ENCODE measurements at places on chromosomes 2 and 18. TPM values are rescaled to one million over a fixed set of nuclear protein-coding genes. Genes with fewer than 3 reads are reported as not detected.

GRCh38 chr18:54125429-54125828 is 99.0 kb downstream of the MBD2 start:
- no peak overlapping the region for H3K4me3 ChIP-seq
- no peaks in the 10 kb centered on the region for H3K4me1 ChIP-seq
- no peak overlapping the region for H3K27ac ChIP-seq
- DNase-seq: no peak
- H3K36me3 ChIP-seq: no peaks in the 10 kb centered on the region

DNA sequence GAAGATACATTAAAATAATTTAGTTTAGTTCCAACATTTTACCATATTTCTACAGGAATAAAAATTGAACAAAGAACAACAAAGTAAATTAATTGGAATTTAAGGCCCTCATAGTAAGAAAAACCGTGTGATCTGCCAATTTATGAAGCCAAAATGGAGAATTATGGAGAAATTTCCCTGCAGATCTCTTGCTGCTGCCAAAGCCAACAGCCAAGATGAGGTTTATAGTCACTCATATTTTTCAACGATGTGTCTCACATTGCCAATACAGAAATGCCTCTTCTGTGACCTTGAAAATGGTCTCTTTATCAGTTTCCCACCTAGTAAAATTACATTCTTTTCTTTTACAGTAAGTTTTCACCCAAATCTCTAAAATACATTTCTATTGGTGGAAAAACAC is 317.2 kb upstream of the FIGN start:
- H3K27ac ChIP-seq: no peak overlapping the region
- H3K27me3 ChIP-seq: no peaks in the 10 kb centered on the region
- no peak overlapping the region for H3K4me3 ChIP-seq
- no peaks in the 10 kb centered on the region for H3K36me3 ChIP-seq

DNA sequence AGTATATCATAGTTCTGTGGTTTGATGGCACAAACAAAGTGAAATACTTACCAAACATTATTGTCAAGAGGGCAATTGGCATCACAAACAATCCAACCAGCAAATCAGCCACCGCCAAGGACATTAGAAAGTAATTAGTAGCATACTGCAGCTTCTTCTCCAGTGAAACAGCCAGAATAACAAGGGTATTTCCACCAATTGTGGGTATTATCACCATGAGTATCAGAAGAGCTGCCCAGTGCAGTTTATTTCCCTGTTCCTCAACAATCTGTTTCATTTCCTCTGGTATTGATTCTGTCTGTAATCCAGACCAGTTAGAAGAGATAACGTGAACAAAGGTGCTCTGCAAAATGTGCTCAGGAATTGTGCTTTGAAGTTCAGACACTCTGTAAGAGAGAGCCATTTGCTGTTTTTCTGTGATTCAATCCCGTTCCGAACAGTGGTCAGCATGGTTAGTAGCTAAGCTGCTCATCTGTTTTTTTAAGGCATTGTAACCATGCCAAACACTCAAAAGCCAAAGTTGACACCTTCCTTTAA is 1.4 kb downstream of the HTR2B start:
- no peak overlapping the region for H3K27ac ChIP-seq
- DNase-seq: no peak
- no peaks in the 10 kb centered on the region for H3K27me3 ChIP-seq

DNA sequence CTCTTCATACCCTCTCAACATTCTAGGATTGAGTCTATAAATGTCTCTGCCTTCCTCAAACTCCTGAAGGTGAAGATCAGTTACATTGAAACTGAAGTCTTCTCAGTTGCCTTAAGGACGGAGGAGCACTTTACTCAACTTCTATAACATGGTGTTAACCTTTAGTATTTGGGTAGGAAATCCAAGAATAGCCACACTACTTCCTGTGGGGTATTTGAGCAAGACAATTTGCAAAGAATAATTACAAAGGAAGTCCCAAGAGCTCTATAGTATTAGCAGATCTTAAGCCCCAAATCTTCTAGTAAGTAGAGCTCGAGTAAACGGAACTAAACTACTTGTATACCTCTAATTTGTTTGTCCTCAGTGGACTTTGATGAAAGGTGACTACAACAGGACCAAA is 80.9 kb downstream of the SP100 start:
- H3K4me1 ChIP-seq: no peaks in the 10 kb centered on the region
- no peak overlapping the region for H3K27ac ChIP-seq
- H3K27me3 ChIP-seq: no peaks in the 10 kb centered on the region
- H3K4me3 ChIP-seq: no peak overlapping the region

DNA sequence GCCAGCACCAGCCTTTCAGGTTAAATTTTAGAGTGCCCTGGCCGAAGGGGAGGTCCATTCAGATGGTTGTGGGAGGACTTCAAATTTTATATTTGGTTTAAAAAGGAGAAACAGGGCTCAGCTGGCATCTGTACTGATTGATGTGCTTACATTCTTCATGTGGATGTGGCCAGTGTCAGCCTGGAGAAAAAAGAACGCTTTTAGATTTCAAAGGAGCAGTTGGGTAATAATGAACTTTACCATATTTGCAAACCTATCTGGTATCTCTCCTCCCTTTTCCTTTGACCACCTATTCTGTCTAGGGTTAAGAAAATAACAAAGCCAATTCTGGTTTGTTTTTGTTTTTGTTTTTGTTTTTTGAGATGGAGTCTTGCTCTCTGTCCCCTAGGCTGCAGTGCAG is 21.3 kb downstream of the RAB12 start:
- DNase-seq: no peak
- no peaks in the 10 kb centered on the region for H3K27me3 ChIP-seq
- no peak overlapping the region for H3K4me3 ChIP-seq
- no peaks in the 10 kb centered on the region for H3K4me1 ChIP-seq
- peaks cover 14% of the 10 kb centered on the region for H3K36me3 ChIP-seq

- DNase-seq: no peak
- no peak overlapping the region for H3K27ac ChIP-seq
- H3K4me1 ChIP-seq: no peaks in the 10 kb centered on the region
- H3K4me3 ChIP-seq: no peak overlapping the region
- H3K36me3 ChIP-seq: no peaks in the 10 kb centered on the region
Measured at GRCh38 chr18:72866901-72867745, 664 bp downstream of the NETO1 start.

GRCh38 chr2:158463496-158464095 is 6.8 kb downstream of the PKP4 start:
- peaks cover 45% of the 10 kb centered on the region for H3K4me1 ChIP-seq
- H3K27ac ChIP-seq: no peak overlapping the region
- no peak overlapping the region for H3K4me3 ChIP-seq
- no peak for DNase-seq
- peaks cover 14% of the 10 kb centered on the region for H3K36me3 ChIP-seq
- H3K27me3 ChIP-seq: no peaks in the 10 kb centered on the region

DNA sequence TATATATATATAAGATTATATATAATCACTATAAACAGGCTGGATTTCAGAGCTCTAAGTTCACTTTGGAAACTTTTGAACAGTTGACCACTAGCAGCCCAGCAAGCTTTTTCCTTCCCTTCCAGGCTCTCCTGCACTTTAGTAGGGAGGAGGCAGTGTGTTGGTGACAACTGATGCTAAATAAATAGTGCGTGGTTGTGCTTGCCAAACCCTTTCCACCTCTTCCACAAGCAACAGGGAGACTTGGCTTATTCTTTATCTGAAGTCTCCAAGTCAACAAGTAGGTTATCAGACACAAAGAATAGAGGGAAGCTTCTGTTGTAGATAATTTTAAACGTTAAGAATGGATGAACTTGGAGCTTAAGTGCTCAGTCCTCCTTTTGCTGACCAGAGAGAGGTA is 408.2 kb upstream of the HNRNPA3 start:
- H3K36me3 ChIP-seq: no peaks in the 10 kb centered on the region
- no peak overlapping the region for H3K27ac ChIP-seq
- no peak for DNase-seq
- peaks cover 40% of the 10 kb centered on the region for H3K27me3 ChIP-seq

- peaks cover 6% of the 10 kb centered on the region for H3K4me1 ChIP-seq
- no peak overlapping the region for H3K4me3 ChIP-seq
- no peaks in the 10 kb centered on the region for H3K36me3 ChIP-seq
- H3K27ac ChIP-seq: no peak overlapping the region
Measured at GRCh38 chr18:59932401-59932800, 32.6 kb downstream of the PMAIP1 start.

DNA sequence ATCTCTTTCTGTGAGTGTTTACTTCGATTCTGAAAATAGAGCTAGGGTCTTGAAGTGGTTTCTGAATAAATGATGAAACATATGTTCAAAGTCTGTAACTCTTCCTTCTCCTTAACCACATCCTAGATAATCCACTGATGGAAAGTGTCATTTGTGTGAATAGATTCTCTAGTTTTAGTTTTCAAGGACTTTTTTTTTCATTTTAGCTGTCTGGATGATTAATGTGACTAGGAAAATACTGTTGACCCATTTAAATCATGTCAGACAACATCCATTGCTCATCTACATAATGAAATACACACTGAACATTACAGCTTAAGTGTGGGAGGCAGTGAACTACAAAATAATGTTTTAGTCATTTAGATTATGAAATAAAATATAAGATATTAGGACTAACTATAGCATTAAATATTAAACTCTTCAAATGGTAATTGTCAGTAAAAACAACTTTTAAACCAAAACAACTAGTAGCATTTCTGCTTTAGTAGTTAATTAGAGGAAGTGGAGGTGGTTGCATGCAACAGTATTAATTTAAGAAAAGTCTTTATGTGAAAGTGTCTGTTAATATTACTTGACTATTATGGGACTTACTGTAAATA is 39.1 kb upstream of the DLX1 start:
- no peaks in the 10 kb centered on the region for H3K27me3 ChIP-seq
- no peaks in the 10 kb centered on the region for H3K36me3 ChIP-seq
- no peak overlapping the region for H3K4me3 ChIP-seq
- H3K27ac ChIP-seq: no peak overlapping the region

GRCh38 chr2:149037851-149038250 is 648 bp upstream of the LYPD6B start:
- H3K4me3 ChIP-seq: peak overlapping the region; percentile 66
- H3K4me1 ChIP-seq: no peaks in the 10 kb centered on the region
- H3K27me3 ChIP-seq: peaks cover 23% of the 10 kb centered on the region
- no peak overlapping the region for H3K27ac ChIP-seq
- peaks cover 11% of the 10 kb centered on the region for H3K36me3 ChIP-seq

DNA sequence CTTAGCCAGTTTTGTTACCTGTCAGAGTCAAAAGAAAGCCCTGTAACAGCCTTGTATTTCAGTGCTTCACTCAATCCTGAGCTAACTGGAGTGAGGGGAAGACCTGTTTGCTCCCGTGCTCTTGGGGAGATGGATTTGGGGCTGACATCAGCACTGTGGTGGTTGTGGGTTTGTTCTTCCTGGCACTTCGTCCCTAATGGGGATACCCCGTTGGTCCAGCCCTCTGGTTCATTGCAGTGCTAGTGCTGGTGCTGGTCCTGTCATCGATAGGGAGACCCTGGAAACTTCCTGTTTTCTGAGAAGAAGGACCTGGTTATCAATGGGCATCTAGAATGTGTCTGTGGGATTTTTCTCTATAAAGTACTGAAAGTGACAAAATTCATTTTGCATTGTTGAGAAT is 205.4 kb downstream of the ZNF407 start:
- DNase-seq: no peak
- H3K27ac ChIP-seq: no peak overlapping the region
- no peaks in the 10 kb centered on the region for H3K36me3 ChIP-seq
- no peaks in the 10 kb centered on the region for H3K27me3 ChIP-seq

GRCh38 chr2:207640661-207641060 is 15.5 kb upstream of the METTL21A start:
- DNase-seq: no peak
- no peak overlapping the region for H3K27ac ChIP-seq
- no peak overlapping the region for H3K4me3 ChIP-seq
- H3K4me1 ChIP-seq: no peaks in the 10 kb centered on the region
- H3K27me3 ChIP-seq: no peaks in the 10 kb centered on the region

DNA sequence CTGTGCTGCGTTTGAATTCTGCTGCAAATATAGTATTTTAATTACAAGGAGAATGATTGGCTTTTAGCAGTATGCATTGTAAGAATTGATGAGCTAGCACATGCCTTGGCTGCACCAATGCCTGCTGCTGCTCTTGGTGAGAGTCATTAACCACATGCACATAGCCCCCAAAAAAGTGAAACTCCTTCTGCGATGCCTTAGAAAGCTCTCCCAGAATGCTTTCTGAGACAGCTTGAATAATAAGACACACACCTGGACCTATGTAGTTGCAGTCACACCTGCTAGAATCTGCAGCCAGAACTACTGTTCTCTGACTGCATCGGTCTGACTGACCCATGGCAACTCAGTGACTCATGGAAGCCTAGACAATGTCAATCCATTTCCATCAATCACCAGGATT is 170.1 kb upstream of the DDX18 start:
- no peak for DNase-seq
- no peaks in the 10 kb centered on the region for H3K4me1 ChIP-seq
- H3K27ac ChIP-seq: no peak overlapping the region
- H3K27me3 ChIP-seq: no peaks in the 10 kb centered on the region
- no peak overlapping the region for H3K4me3 ChIP-seq
- H3K36me3 ChIP-seq: no peaks in the 10 kb centered on the region

DNA sequence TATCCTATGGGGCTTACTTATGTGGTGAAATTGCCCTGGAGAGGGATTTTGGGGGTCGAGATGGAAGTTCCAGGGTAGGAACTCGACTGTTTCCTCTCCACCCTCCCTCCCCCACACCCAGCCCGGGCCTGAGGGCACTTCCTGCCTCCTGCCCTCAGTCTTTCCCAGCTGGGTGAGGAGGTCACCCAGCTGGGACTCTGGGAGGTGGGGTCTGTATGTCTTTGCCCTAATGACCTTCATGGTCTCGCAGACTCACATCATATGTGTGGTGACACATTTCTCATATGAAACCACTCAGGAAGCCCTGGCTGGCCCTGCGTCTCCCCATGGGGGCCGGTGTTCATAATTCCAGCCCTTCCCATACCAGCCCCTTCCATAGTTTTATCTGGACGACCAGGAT is 12.4 kb downstream of the ATOH8 start:
- H3K27ac ChIP-seq: no peak overlapping the region
- no peak overlapping the region for H3K4me3 ChIP-seq
- H3K27me3 ChIP-seq: peaks cover 46% of the 10 kb centered on the region
- DNase-seq: no peak
- no peaks in the 10 kb centered on the region for H3K36me3 ChIP-seq
- H3K4me1 ChIP-seq: peaks cover 26% of the 10 kb centered on the region

- DNase-seq: no peak
- no peak overlapping the region for H3K4me3 ChIP-seq
- no peaks in the 10 kb centered on the region for H3K36me3 ChIP-seq
- no peaks in the 10 kb centered on the region for H3K27me3 ChIP-seq
- H3K4me1 ChIP-seq: peaks cover 11% of the 10 kb centered on the region
Measured at GRCh38 chr2:200086911-200087310, 131.5 kb downstream of the MAIP1 start.

DNA sequence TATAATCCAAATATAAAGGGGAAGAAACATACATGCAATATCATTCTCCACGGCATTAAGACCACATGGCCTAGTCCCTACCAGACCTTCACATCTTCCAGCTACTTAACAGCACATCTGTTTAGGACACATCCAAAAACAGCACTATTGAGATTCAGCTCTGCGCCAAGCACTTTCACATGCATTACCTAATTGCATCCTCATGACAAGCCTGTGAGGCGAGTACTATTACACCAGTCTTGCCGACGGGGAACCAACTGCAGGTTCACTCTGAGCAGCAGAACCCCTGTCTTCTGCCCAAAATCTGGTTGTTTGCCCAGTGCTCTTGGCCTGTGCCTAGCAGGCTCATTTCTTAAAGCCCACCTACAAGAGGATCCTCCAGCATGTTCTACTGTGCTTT is 66.7 kb downstream of the AAK1 start:
- no peak overlapping the region for H3K27ac ChIP-seq
- H3K36me3 ChIP-seq: no peaks in the 10 kb centered on the region
- no peak overlapping the region for H3K4me3 ChIP-seq
- DNase-seq: no peak
- H3K4me1 ChIP-seq: peaks cover 59% of the 10 kb centered on the region

PRSS56 gene
- not detected for total RNA-seq

FAM210A gene
- 20.8 TPM for total RNA-seq

KDM3A gene
- total RNA-seq: 35.5 TPM

GKN2 gene
- total RNA-seq: not detected

SCN7A gene
- not detected for total RNA-seq
